ENCODE measurements at places on chromosomes 13 and 19.

DNA sequence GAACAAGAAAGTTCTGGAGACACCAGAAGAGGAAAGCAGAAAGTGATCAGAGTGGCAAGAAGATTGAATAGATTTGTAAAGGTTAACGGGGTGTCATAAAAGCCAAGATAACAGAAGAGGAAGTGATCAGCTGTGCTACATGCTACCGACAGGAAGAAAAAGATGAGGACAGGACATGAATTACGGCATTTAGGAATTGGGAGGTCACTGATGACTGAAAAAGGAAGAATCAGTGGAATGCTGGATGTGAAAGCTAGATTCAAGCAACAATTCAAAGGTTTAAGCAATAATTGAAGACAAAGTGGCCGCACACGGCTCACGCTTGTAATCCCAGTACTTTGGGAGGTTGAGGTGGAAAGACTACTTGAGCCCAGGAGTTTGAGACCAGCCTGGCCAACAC, 15.1 kb downstream of the ZNF160 start:
- DNase-seq: no peak

DNA sequence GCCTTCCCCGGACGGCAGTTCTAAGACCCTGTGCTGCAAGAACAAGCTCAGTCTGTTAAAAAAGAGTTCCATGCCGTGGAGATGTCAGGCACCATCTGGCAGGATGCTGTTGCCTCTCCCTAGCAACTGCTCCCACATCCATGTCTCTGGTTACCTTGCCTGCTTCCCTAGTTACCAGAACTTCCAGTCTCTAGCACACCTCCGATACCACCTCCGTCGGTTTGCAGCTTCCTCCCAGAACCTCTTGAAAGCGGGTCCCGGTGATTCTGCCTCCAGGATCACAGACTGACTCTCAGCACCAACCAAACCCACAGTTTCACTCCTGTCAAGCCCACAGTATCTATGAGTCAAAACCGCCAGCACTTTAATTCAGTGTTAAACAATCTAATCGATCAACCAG, 55.4 kb downstream of the KCTD12 start:
- no peak for DNase-seq

DNA sequence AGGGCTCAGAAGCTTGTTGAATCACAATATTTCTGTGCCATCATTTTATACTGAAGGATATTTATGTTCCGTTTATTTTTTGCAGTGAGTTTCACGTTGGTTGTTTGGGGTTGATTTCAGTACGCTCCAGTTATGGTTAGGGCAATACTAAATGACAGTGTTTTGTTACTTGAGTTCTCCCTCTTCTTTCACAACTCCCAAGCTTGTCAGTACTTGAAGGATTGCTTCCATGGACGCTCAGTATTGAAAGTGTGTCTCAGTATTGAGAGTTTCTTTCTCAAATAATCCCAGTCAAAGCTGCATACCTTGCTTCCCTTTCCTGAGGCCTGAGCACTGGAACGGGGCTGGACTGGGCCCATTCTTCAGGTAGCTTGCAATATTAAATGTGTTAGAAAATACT, 38.9 kb downstream of the LACC1 start:
- no peak for DNase-seq

DNA sequence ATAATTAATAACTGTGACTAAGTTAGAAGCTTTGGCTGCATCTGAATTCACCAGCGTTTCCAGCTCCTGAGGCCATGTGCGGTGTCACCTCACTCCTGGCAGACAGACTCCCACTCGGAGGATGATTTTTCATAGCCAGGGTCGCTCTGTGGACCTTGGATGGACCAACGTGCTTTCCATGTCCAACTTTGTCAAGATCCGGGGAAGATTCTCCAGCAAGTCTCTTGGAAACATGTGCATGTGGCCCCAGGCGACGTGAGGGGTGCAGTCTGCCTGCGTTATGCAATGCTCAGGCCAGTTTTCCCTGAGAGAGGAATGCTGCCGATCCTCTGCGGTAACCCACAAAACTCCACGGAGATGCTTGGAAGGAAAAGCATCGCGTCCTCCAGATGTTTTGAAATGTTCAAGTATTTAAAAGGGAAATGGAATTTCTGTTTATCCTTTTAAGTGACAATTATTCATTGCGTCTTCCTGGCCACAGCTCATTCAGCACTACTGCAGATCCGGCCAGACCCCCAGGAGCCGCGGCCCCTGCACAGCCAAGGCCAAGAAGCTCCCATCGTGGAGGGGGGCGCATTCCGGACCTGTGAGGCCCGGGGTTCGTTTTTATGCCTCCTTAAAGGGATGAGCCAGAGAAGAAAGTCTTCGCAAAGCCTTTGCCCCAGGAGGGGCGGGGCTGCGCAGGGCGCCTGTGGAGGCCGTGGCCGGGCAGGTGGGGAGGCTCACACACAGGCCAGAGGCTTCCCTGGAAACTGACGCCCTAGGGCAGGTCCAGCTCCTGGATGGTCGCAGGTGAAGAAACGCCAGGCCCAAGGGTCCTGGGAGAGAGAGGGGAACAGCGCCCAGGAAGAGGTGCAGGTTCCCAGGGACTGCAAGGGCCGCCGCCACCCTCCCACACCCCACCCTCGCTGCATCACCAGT, 46.0 kb downstream of the C13orf46 start:
- peak; percentile 97 for DNase-seq
